Stimulated activated CD8-positive, alpha-beta memory T cell treated with anti-CD3 and anti-CD28 coated beads, Interleukin-7, amount 100 ng/mL, for 1 hour (primary cell): ENCODE measurements at places on chromosomes 11 and 22.

GRCh38 chr11:58507355-58507754, 550 bp downstream of the OR5B21 start:
- no peak for DNase-seq

GRCh38 chr11:10390375-10390774, 64.7 kb upstream of the AMPD3 start:
- no peak for DNase-seq

- no peak for DNase-seq
Observed at GRCh38 chr22:27133681-27134314, 476.4 kb downstream of the MIAT start.

- no peak for DNase-seq
Observed at GRCh38 chr22:38313384-38313955, 3.8 kb downstream of the CSNK1E start.

DNA sequence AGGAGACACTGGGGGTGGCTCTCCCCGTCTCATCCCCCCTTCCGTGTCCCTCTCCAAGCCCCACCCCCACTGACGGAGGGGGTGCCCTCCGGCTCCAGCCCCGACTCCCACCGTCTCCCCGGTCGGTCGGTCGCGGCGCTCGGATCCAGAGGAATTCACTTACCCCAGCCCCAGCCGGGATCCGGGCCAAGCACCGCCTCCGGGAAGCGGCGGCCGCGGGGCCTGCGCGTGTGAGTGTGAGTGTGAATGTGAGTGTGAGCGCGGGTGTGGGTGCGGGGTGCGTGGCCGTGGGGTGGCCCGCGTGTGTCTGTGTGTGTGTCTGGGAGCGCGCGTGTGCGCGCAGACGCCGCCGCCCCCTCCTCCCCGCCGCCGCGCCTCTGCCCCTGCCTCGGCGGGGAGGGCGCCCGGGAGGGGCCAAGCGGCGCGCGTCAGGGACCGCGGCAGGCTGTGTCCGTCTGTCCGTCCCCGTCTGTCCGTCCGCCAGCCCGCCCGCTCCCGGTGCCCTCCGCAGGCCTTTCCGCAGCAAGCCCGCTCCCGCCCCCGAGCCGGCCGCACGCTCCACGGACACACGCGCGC, at the start of gene ELFN2:
ELFN2 (minus strand) TSS at position 345 of the 576 bp plus-strand sequence. CDS start 51,945 bp downstream, outside the sequence.
- DNase-seq = no peak

DNA sequence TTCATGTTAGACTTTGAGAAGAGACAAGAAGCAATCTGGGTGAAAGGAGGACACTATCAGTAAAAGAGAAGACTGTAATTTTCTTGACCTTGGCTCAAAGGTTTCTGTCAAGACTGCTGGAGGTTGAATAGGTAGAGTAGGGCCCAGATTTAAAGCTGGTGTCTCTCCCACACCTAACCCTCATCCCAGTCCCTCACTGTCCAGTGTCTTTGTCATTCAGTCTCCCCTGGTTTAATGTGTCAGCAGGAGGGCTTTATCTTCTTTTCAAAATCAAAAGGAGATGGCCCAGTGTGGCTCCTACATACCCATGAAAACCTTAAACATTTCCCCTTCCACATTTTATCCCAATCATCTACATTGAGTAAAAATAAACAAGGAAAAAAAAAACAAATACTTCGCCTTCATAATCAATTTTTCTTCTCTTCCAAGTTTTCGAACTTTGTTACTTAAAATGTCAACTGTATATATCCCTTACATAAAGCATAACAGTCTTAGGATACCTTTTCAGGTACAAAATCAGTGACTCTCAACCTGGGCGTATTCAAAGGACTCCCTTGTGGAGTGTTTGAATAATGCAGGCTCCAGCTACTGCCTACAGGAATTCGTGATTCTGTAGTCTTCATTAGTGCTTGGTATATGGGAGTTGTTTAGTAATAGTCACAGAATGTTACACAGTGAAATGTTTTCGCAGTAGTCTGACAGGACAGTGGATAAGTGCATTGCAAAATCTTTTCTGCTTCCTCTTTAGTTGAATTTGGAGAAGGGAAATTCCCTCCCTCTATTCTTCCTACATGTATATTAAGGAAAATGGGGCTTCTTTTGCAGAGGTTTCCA, 87.2 kb downstream of the FAT3 start:
- no peak for DNase-seq

DNA sequence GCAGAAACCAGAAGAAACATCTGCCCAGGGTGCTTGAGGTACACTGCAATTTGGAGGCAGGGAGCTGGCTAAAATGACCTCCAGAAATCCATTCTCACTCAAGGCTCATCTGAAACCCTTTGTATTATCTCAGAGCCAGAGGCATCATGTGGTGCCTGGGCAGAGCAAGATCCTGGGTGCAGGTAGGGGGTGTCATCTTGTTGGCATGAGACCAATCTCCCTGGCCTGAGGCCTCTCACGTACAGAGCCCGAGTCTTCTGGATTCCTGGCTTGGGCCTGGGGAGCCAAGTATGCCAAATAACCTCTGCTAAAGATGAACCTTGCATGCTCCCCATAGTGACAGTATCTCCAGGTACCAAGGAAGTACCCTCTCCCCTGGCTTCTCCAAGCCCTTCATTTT, 2.4 kb downstream of the LMO1 start:
- DNase-seq = no peak

GRCh38 chr11:6547177-6547576, 50.1 kb downstream of the DNHD1 start:
- DNase-seq = no peak

DNA sequence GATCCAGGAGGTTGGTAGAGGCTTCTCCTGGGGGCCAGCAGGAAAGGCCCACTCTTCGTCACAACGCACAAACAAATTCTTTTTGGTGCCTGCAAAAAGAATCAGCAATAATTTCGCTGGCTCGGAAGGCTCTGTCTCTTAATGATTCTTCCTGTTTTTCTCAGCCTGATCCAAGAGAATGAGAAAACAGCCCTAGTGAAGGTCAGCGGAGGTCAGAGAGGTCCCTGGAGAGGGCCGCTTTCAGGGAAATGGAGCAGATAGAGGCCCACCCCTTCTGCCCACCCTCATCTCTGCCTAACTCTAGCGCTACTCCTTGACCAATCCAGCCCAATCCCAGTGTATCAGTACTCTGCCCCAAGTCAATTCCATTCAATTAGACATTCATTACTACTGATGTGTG, 19.2 kb downstream of the LRRC55 start:
- DNase-seq = no peak

DNA sequence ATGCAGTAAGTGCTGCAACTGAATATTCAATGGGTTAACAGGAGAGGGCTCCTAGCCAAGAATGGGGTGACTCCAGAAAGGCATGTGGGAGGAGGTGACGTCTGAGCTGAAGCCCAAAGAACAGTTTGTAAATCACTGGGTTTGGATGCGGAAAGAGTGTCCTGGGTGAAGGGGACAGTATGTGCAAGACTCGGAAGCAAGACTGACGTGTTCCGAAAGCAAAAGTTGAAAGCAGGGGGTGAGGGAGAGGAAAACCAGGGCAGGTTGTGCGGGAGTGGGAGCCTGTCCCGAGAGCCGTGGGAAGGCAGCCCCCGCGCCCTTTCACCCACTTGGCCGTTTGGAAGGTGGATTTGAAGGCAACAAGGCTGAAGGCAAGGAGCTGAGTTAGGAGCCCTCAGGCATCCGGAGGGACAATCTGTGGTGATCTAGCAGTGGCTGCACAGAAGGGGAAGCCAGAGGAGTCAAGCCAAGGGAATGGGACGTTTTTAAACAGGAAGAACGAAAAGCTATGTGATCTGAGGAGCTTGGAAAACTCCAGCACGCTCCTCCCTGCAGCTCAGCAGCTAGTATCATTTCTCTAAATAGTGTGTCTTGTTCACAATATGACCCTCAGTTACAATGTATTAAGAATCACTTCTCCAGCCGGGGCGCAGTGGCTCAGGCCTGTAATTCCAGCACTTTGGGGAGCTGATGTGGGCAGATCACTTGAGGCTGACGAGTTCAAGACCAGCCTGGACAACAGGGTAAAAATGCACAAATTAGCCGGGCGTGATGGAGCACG, 7.7 kb downstream of the SLC25A18 start:
- no peak for DNase-seq

- DNase-seq = no peak
Observed at GRCh38 chr11:112267188-112267591, 6.5 kb upstream of the PLET1 start.

DNA sequence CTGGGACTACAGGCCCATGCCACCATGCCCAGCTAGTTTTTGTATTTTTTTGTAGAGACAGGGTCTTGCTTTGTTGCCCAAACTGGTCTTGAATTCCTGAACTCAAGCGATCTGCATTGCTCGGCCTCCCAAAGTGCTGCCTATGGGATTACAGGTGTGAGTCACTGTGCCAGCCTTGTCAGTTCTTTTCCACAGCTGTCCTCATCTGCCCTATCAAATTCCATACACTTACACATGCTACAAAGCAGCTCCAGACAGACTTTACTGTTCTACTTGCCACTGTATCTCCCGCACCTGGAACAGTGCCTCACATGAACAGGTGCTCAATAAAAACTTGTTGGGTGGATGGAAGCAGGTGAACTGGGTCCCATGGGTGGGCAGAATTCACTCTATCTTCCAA, 8.2 kb downstream of the STX5 start:
- DNase-seq = no peak

GRCh38 chr11:75078233-75078632, 18.4 kb downstream of the OR2AT4 start:
- no peak for DNase-seq

GRCh38 chr11:134226806-134227325, 2.4 kb downstream of the VPS26B start:
- no peak for DNase-seq

DNA sequence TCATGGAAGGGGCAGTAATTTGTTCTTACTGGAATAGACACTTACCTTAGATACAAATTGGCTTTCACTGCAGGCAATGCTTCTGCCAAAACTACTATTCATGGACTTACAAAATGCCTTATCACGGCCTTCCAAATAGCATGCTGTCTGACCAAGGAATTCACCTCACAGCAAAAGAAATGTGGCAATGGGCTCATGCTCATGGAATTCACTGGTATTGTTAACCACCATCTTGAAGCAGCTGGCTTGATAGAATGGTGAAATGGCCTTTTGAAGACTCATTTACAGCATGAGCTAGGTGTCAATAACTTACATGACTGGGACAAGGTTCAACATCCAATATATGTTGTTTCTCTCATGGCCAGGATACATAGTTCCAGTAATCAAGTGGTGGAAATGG, 21.9 kb downstream of the OR5B21 start:
- DNase-seq = no peak

DNA sequence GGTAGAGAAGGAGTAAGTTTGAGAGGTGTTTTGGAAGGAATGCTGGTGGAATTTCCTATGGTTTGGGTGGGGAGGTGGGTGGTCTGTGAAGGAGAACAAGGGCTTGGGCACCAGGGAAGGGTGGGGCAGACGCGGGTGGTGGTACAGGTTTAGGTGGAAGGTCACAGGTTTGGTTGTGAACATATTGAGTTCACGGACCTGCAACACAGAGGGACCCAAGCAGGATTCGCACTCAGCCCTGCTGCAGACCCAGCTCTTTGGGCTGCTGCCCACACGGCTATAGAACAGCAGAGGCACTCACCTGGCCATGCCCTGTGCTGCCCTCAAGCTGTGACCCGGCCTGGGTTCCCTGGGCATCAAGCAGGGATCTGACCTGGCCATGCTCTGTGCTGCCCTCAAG, 33.5 kb upstream of the EMID1 start:
- no peak for DNase-seq

DNA sequence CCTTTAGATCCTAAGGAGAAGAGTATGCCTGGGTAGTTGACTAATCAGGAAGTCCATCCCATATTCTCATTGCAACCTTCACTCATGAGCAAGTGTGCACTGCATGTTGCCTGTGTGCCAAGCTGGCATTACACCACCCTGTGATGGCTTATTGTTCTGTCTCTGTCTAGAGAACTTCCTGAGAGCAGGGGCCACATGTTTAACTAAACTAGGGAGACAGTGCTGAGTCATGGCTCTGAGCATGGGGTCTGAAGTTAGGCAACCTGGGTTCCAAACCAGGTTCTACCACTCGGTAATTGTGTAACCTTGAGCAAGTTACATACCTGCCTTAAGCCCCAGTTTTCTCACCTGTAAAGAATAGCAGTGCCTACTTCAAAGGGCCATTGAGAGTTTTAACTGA, 39.6 kb downstream of the CSNK2A3 start:
- no peak for DNase-seq

DNA sequence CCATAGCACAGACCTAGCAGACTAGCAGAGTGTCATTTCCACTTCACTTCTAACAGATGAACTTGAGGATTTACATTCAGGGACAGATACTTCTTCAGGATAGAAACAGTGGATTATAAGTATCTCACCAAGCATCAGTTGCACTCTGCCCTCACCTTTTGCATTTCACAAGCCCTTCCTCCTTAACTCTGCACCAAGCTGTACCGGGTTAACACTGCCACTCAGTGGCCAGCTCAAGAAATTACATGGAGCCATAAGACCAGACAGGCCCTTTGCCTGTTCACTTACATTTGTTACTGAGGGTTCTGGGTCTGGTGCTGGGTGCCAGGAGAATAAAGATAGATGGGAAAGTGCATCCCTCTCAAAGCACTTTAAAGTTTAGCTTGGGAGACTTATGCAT, 309.8 kb downstream of the SHANK2 start:
- no peak for DNase-seq

- no peak for DNase-seq
Observed at GRCh38 chr22:50505776-50506610, 1.5 kb downstream of the LMF2 start.

DNA sequence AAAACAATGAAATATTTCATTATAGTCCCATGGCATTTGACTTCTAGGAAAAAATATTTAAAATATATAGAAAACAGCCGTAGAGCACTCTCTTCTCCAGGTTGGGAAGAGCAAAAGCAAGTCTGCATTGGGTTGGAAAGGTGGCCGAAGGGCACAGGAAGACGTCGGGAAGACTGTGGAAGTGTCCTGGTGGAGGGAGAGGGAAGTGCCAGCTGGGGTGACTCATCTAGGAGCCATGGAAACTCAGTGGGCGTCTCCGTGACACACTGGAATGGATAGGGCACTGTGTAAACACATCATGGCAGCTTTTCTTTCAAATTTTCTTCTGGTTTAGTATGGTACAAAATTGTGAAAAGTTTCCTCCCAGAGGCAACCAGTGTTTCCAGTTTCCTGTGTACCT, 12.7 kb downstream of the GTPBP1 start:
- DNase-seq = no peak

- no peak for DNase-seq
Observed at GRCh38 chr11:10674911-10675440, 18.6 kb downstream of the IRAG1 start.

GRCh38 chr11:37929100-37929653, 1331.1 kb upstream of the RAG2 start:
- DNase-seq = no peak

DNA sequence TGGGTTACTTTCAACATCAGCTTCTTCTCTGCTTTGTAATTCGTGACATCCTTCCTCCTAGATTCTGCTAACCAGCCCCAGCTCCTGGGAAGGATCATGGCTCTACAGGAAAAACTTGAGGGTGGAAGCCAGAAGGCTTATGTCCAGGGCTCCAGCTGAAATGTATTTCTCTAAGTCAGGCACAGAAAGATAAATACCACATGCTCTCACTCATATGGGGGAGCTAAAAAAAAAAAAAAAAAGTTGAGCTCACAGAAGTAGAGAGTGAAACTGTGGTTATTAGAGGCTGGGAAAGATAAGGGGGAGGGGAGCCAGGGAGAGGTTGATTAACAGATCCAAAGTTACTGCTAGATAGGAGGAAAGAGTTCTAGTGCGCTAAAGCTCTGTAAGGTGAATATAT, 74.9 kb downstream of the DSCAML1 start:
- DNase-seq = no peak
